ENCODE measurements at places on chromosomes 2 and 18.

DNA sequence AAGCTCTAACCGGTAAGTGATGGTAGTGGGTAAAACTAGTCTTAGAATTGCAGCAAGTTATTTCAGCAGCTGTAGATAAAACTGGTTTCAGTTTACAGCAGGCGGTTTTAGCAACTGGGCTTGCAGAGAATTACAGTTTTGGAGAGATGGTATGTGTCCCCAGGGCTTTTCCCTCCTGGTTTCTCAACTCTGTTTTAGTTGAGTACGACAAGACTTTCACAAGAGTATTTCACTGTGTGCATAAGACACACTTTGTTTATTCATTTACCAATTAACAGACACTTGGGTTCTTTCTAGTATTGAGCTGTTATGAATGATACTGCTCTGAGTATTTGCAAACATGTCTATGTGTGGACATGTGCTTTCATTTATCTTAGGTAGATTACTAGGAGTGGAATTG is 65.6 kb upstream of the RFX8 start:
- DNase-seq, result no peak

DNA sequence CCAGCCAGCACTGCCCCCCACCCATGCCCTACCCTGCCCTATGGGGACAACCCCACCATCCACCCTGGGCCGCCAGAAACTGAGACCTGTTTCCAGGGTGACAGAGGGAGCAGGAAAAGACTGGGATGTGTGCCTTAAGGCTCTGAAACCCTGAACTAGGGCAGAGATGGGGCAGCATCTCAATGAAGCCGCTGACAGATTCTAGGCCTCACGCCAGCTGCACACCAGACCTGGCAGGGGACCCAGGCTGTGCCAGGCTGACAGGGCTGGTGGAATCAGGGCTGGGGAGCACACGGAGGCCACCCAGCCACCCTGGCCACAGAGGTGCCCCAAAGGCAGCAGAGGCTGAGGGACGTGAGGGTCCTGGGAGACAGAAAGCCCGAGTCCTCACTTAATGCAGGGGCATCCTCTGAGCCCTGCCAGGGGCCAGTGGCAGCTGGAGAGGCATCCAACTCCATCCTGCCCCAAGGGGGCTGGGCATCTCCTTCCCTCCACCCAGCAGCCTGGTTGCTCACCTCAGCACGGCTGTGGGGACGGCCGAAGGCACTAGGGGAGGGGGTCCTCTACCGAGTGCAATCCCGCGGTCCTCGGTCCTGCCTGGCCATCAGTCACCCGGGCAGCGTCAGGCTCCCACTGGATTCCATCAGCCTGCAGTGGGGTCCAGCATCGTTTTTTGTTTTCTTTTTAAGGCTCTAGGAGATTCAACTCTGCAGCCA is 169.2 kb downstream of the ZFP36L2 start:
- DNase-seq, result no peak

GRCh38 chr2:107697385-107697784 is 129.3 kb upstream of the RGPD4 start:
- no peak for DNase-seq

DNA sequence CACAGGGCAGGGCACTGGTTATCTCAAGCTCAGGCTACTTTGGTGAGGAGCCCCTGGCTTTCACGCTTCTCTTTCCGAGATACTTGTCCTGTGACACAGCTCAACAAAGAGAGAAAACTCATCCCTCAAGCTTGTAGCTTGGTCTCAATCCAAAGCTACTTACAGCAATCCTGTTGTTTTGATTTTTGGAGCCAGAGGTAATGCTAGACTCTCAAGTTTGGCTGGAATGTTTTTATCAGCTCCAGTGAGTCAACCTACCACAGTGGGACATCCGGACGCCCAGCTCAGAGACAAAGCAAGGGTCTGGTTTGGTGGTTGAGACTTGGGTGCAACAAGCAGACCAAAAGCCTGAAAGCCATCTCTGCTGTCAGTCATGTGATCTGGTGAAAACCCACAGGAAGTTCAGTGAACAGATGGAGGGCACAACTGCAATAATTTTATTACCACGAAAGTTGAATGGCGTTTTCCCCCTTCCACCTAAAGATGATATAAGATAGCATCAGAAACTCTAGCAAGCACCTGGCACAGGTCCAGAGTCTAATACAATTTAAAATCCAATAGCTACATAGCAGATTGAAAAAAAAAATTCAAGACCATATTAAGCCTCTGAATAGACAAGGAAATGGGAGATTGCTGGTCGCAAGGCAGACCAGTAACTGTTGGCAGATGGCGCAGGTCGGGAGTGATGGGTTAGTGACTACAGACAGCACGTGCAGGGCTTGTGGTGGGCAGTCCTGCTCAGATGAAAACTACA is 102.3 kb upstream of the SMAD7 start:
- no peak for DNase-seq

DNA sequence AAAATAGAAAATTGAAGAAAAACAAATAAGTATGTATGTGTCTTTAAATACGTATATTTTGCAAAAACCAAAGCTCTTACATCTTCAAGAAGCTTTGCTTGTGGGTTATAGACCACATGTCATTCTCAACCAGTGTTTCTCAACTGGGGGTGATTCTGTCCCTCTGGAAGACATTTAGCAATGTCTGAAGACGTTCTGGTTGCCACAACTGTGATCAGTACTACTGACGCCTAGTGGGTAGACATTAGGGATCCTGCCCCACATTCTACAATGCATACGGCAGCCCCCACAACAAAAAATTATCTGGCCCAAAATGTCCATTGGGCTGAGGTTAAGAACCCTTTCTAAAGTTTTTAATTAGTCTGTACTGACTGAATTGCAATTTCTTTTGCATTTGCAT is 48.4 kb downstream of the UNC50 start:
- no peak for DNase-seq

DNA sequence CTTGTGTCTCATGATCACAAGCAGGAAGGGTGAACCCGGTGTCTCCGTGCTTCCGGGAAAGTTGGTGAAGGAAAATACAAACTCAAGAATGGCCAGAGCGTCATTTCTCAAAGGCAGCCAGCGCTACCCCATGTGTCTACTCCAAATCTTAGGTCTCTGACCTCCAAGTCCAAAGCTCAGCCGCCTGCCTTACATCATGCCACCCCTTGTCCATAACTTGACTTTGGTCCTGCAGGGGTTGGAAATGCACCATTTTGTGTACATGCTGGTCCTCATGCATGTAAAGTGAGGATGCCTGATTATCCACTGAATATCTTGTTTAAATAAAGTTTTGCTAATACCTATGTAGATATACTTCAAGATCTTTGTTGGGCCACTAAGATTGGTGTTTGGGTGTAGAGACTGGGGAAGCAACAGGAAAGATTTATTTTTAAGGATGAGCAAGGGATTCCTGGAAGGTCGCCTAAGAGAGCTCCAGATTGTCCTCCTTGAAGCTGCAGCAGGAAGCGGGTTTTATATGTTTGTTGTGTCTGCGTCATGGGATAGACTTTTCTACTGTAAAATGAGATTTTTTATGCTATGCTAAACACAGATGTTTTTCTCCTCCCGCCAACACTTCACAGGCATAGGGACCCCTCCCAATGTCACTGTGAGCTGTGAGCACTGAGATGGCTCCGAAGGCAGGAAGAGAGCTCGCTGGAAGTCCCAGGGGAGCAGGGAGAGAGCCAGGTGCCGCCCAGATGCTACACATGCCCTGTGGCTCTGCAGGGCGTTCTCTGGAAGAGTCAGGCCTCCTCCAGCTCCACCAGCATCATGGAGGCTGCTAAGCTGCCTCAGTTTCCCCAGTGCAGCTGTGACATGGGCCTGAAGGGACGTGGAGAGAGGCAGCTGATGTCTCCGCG is 176.2 kb upstream of the HDAC4 start:
- DNase-seq, result no peak

DNA sequence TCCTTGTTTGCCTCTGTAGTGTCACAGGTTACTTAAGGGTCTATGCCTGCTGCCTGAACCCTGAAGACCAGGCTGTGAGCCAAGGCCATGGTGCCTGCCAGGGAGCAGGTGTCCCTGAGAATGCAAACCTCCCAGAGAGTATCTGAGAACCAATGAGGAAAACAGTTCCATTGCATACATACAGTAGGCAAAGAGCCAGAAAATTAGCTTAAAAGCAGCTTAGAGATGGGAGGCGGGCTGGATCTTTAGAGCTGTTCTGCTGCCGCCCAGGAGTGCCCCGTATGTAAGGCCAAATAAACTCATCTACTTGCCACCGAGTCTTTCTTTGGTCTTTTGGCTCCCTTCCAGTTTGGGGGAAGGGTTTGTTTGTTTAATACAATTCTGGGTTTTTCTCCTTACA is 327.9 kb downstream of the CLIP4 start:
- DNase-seq, result no peak

DNA sequence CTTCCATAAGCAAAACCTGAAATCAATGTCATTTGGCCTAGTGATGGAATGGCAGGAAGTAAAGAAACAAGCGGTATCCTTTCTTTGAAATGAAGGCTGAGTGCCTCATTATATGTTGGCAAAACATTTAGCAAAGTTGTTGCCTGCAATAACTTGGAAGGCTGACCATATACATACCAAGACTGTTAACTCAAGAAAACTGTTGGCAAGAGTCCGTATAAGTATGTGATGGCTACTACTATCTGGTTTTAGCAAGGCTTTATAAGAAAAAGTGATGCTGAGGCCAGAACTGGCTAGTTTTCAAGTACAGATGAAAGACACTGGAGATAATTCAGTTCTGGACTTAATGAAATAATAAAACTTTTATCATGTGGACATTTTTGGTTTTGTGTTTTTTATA is 356.2 kb downstream of the ZNF521 start:
- no peak for DNase-seq

DNA sequence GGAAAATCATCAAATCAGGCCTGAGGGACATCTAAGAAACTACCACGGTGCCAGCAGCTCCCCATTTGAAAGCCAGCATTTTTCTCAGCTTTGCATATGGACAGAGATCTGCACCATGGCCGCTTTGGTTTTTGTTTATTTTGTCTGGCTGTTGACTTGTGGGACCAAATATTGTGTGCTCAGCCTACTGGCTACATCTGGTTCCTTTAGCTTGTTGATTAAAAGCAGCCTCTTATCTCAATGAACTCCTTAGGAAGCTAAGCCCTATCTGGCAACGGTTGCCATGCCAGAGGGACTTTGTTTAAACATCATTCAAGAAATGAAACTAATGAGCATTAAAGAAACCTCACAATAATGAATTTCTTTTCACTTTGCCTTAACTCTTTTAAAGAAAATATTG is 32.4 kb upstream of the CCDC150 start:
- no peak for DNase-seq

GRCh38 chr18:44579028-44579702 is 101.5 kb upstream of the SETBP1 start:
- DNase-seq, result no peak

- DNase-seq, result no peak
These were observed 616.0 kb downstream of the FBXO15 start for GRCh38 chr18:73531601-73532000.

DNA sequence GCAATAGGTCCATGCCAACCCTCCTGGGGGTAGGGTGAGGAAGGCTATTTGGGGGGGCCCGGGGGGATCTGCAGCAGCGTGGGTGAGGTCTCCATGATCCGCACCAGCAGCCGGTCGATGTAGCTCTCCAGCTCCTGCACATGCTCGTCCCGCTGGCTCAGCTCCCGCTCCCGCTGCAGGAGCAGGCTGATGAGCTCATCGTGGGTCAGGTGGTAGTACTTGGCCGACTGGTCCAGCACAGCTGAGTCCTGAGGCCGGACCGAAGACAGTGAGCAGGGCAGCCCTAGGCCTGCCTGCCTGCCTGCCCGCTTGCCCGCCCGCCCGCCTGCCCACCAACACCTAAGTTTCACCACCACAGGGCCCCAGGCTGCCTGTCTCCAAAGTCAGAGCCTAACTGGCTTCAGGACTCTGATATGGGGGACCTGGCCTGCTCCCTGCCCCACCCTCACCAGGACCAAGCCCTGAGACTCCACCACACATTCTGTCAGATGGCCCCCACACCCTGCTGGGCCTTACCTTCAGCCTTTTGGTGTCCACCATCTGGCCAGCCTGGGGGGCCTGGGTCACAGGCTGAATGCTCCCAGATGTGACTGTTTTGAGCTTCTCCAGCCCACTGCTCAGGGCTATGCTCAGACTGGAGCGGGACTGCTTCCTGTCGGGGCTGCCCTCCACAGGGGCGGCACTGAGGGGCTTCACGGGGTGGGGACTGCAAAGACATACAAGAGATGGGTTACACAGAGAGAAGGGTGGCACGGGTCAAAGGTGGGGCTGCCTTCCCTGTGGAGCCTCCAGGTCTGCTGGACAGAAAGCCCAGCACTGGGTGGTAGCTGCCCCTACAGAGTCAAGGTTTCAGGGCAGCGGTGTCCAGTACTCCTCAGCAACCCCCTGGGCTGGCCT is 4.2 kb upstream of the SFXN5 start:
- no peak for DNase-seq

- no peak for DNase-seq
These were observed 293.9 kb upstream of the SYT4 start for GRCh38 chr18:43571078-43571689.

DNA sequence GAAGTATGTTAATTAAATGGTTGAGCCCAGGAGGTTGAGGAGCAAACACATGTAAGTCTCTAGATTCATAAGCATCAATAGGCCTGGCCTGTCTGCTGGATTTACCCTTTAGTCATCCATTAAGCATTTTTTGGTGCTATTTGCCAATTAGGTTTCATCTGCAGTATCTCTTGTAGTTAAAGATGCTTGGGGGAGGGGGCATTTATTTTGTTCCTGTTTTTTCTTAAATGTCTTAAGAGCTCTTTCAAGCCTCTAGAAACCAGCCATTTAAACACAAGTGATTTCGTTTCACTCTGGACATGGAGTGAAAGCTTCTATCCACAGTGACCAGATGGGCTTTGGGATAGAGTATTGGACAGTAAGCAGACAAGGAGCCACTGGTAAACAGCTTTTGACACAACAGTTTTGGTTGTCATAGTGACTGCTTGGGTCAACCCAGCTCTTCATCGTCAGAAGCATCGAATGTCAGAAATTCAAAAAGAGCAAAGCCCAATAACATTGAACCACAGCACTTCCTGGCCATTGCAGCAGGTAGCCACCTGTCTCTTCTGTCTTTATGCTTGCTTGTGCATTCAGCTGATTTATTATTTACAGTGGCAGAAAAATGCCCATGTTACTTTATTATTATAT is 4.9 kb downstream of the QPCT start:
- no peak for DNase-seq

- DNase-seq, result no peak
These were observed 784.1 kb upstream of the FANCL start for GRCh38 chr2:59025157-59025757.

- DNase-seq, result no peak
These were observed 61.6 kb upstream of the PARD3B start for GRCh38 chr2:204483608-204484081.

DNA sequence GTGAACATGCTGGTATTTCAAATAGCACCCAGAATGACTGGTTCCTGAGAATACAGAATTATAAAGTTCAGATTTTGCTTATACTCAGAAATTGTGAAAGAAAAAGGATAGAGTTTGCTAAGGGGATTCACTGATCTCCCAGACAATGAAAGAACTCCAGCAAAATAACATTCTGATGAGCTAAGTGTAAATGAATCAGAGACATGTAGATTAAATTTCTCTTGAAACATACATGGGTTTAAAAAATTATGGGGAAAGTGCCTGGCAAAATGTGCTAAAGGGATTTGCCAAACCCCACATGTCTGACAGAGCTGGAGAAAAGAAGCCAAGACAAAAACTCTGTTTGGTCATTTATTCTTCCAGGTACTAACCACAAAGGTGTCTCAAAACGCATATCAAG is 116.3 kb downstream of the FTCDNL1 start:
- no peak for DNase-seq

- no peak for DNase-seq
These were observed 771.7 kb downstream of the CPS1 start for GRCh38 chr2:211328126-211328525.
